Esophagus muscularis mucosa (tissue), 4 donors: ENCODE measurements at places on chromosomes 3 and 15. TPM values are rescaled to one million over a fixed set of nuclear protein-coding genes. Genes with fewer than 3 reads are reported as not detected.

- no peak for DNase-seq
Observed at GRCh38 chr15:101449471-101450402, 39.8 kb downstream of the PCSK6 start.

- no peak for DNase-seq
Observed at GRCh38 chr3:147773116-147773630, 364.0 kb downstream of the ZIC1 start.

DNA sequence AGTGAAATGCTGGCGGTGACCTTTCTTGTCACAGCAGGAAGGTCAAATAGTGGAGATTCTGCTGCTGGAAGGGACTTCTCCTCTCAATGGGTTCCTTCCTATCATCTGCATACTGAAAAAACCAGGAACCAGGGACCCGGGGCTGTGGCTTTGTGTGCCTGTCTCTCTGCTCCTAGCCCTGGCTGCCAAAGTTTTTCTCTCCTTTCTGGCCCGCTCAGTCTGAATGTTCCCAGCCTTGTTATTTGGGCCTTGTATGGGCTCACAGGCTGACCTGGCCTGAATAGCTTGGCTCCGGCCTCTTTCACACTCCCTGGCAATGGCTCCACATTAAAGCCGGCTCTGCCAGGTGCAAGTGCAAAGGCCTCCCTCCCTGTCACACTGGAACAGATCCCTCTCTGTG lies 94.7 kb downstream of the LRIG1 start:
- DNase-seq: no peak

DNA sequence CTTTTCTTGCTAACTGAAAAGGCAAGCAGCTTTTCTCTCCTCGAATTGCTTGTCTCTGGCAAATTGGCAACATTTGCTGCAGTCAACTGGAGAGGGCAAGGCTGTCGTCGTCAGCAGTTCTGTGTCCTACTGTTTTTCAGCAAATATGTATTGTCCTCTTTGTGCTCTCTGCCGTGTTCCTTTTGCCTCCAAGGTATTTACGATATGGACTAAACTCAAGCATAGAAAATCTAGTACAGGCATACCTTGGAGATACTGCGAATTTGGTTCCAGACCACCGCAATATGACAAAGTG lies 558 bp upstream of the SLC30A4 start:
- DNase-seq: no peak

GRCh38 chr15:92733090-92733933 lies 77.7 kb upstream of the FAM174B start:
- DNase-seq: no peak

- DNase-seq: no peak
Observed at GRCh38 chr3:63874769-63875168, 11.1 kb downstream of the ATXN7 start.

DNA sequence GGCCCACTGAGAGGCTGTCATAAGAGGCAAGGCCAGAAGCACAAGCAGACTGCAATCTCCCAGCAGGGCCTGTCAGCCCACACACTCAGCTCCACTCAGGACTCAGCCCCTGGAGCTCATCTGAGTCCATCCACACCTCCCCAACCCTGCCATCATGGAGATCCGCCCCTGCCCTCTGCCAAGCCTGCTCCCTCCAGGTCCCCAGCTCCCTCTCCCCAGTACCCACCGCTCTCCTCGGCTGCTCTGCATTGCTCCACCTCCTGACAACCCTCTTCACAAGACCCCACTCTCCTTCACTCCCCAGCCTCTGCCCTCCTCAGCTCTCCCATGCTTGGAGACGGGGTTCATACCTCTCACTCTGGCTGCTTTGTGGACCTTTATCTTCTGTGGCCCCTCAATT lies 11.1 kb downstream of the POC1A start:
- DNase-seq: no peak

DNA sequence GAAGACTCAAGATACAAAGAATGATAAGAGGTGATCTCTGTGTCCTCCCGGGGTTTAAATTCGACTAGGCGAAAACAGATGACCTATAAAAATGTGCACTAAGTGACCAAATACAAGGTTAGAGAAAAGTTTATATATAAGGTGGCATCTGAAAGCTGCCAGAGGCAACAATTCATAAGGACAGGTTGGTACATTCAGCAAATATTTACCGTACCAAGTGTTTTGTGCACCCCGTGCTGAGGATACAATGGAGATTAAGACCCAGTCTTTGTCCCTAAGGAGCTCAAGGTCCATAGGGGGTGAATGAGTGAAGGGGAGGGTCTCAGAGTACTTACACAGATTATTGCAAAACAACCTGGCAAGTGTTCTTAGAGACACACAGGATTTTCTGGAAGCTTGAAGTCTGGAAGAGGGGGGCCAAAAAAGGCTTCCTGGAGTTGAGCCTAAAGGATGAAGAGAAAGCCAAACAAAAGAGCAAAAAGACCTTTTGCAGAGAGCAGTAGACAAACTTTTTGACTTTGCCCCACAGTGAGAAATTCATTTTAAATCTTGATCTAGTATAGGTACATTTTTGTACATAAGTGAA lies 71.4 kb upstream of the LRIG1 start:
- DNase-seq: no peak

GRCh38 chr15:50189633-50190032 lies 7.6 kb downstream of the SLC27A2 start:
- no peak for DNase-seq

DNA sequence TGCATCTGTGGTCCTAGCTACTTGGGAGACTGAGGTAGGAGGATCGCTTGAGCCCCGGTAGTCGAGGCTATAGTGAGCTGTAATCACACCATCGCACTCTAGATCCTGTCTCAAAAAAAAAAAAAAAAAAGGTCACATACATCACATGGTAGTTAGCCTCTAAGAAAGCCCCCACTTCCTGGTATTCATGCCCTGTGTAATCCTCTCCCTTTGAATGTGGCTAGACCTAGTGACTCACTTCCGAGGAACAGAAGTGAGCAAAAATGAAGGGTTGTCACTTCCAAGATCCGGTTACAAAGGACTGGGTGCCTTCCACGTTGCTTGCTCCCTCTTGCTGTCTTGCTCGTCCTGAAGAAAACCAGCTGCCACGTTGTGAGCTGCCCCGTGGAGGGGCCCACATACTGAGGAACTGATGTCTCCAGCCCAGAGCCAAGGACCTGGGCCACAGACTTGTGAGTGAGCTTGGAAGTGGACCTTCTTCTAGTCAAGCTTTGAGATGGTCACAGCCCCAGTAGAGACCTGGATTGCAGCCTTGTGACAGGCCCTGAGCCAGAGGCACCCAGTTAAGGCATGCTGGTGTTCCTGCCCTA lies 12.6 kb upstream of the LCTL start:
- DNase-seq: no peak

GRCh38 chr3:184666442-184666841 lies 45.4 kb downstream of the MAGEF1 start:
- no peak for DNase-seq

- no peak for DNase-seq
Observed at GRCh38 chr3:40341671-40342070, 32.2 kb downstream of the EIF1B start.

DNA sequence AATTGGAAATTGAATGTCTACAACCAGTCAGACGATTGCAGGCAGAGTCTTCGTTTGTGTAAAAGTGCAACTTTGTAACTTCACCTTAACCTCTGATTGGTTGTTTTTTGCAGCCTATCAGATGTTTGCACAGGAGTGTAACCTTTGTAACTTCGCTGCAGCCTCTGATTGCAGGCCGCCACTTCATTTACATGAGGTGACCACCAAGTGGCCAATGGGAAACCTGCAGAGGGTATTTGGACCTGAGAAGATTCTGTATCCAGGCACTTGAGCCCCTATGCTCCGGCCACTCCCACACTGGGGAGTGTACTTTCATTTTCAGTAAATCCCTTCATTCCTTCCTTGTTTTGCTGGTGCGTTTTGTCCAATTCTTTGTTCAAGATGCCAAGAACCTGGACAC lies 68.1 kb upstream of the PFN2 start:
- peak; percentile 64 for DNase-seq

- no peak for DNase-seq
Observed at GRCh38 chr3:159187706-159188105, 385.9 kb downstream of the MFSD1 start.

Gene GNAT1
- total RNA-seq: not detected

Gene ESYT3
- total RNA-seq: 1.1 TPM

Gene HGD
- total RNA-seq: not detected

Gene SAMMSON
- 2.8 TPM for total RNA-seq

Gene CRYGS
- total RNA-seq: 1.2 TPM

Gene ECE2
- total RNA-seq: 0.45 TPM
